Central memory CD8-positive, alpha-beta T cell (primary cell): ENCODE measurements at places on chromosomes 4 and X.

DNA sequence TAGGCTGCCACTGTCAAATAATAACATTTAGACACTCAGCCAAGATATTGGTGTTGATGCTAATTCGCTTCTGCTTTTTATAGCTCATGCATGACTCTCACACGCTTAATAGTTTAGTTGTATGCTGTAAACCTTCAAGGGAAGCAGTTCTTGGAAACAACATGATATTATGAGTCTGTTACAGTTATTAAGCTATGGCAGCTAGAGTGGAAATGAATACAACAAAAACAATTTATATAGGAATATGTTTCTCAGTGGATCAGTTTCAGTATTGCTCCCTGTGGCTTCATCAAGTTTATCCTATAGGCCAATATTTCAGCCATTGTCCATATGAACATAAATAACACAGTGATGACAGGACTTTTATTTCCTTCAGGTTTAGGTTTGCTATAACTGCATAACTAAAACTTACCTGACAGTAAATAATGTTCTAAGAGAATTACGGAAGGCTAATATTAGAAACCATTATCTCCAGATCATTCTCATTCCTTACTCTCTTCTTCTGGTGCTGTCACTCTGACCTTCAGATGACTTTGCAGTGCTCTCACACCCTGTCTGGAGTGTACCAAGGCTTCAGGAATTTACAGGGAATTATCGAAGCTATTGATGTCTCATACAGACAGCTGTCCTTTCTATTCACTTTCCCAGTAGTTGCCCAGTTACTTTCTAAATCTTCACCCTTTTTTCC lies 555.0 kb downstream of the ANKRD50 start:
- no peaks in the 10 kb centered on the region for H3K4me1 ChIP-seq
- H3K27me3 ChIP-seq, result no peaks in the 10 kb centered on the region
- peaks cover 3% of the 10 kb centered on the region for H3K36me3 ChIP-seq

GRCh38 chrX:153992180-153992579 lies 19.6 kb downstream of the TMEM187 start:
- no peaks in the 10 kb centered on the region for H3K36me3 ChIP-seq
- no peak overlapping the region for H3K4me3 ChIP-seq
- H3K27me3 ChIP-seq, result no peaks in the 10 kb centered on the region
- H3K27ac ChIP-seq, result no peak overlapping the region
- no peak for DNase-seq

GRCh38 chr4:159823743-159824142 lies 720.9 kb downstream of the RAPGEF2 start:
- no peaks in the 10 kb centered on the region for H3K27me3 ChIP-seq
- no peaks in the 10 kb centered on the region for H3K4me1 ChIP-seq
- H3K4me3 ChIP-seq, result no peak overlapping the region
- no peak overlapping the region for H3K27ac ChIP-seq
- H3K36me3 ChIP-seq, result peaks cover 2% of the 10 kb centered on the region

DNA sequence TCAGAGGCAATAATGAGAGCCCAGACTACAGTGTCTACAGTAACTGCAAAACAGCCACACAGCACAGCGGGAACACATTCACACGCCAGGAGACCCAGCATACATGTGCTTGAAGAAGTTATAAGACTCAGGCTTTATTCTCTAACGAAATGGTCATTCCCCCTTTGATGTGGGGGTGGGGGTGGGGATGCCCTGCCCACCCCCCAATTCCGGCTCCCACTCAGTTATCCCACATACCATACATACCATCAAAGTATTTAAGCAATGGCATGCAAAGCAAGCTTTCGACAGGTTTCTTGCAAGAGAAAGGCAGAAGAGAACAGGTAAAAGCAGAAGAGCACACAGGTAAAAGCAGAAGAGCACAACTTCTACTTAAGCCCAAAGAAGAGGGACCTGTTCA lies 3.6 kb downstream of the MECP2 start:
- H3K4me3 ChIP-seq, result peak overlapping the region; percentile 95
- peaks cover 29% of the 10 kb centered on the region for H3K36me3 ChIP-seq
- no peak for DNase-seq
- H3K27ac ChIP-seq, result peak overlapping the region; percentile 75

GRCh38 chr4:77001907-77002306 lies 52.4 kb downstream of the SEPTIN11 start:
- no peaks in the 10 kb centered on the region for H3K27me3 ChIP-seq
- H3K36me3 ChIP-seq, result peaks cover 16% of the 10 kb centered on the region
- H3K4me1 ChIP-seq, result peaks cover 3% of the 10 kb centered on the region
- H3K4me3 ChIP-seq, result no peak overlapping the region
- DNase-seq, result no peak

DNA sequence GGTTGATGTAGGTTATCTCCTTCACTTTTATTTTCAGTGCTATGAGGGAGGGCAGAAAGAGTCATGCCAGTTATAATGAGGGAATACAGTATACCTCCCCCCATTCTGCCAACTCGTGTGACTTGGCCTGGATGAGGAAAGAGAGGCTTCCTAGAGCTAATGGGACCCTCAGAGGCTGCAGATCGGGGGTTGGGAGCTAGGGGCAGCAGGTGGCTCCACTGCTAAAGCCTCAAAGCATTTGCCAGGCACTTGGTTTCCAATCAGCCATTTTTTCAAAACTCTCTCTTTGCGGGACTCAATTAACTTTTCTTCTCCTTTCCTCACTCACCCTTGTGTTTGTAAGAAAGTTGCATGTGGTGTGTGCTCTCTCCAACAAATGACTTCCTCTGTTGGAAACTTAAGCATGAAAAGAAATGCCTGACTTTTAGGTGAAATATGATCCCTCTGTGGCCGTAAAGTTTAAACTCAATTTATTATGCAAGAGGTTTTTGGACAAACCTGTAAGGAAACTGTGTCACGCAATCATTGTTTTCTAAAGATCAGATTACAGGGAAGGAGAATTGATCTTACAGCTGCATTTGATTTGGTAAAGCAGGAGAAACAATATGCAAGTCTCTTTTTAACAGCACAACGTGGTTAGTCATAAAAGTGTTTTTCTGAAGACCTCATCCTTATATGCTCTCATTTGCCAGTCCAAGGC lies 7.0 kb downstream of the SFRP2 start:
- peaks cover 93% of the 10 kb centered on the region for H3K27me3 ChIP-seq
- H3K27ac ChIP-seq, result no peak overlapping the region
- peaks cover 3% of the 10 kb centered on the region for H3K36me3 ChIP-seq
- H3K4me3 ChIP-seq, result no peak overlapping the region
- no peak for DNase-seq

DNA sequence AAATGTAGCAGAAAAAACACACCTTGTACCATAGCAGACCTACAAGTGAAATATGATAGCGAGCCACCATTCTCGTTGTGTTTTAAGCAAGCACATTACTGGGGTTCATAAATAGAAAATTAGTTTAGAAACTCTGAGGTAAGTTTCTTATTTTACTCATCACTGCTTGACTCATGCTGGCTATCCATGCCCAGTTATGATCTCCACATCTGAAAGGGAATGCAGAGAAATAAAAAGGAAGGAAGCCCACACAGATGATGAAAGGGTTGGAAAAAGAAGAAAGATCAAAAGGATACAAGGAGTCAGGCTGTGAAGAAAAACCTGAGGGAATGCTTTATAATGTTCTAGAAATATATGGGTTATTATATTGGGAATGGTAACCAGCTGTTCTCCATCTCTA lies 54.5 kb downstream of the CAMK2D start:
- no peaks in the 10 kb centered on the region for H3K27me3 ChIP-seq
- H3K4me3 ChIP-seq, result no peak overlapping the region
- peaks cover 3% of the 10 kb centered on the region for H3K36me3 ChIP-seq
- H3K4me1 ChIP-seq, result peaks cover 13% of the 10 kb centered on the region
- no peak overlapping the region for H3K27ac ChIP-seq

- peaks cover 19% of the 10 kb centered on the region for H3K4me1 ChIP-seq
- DNase-seq, result no peak
- H3K4me3 ChIP-seq, result peak overlapping the region; percentile 66
- no peak overlapping the region for H3K27ac ChIP-seq
Observed at GRCh38 chr4:152936446-152937335, 568 bp downstream of the FHDC1 start.

GRCh38 chr4:85913931-85914694 lies 439.2 kb downstream of the ARHGAP24 start:
- no peaks in the 10 kb centered on the region for H3K27me3 ChIP-seq
- no peak overlapping the region for H3K27ac ChIP-seq
- H3K36me3 ChIP-seq, result no peaks in the 10 kb centered on the region
- no peak for DNase-seq
- no peak overlapping the region for H3K4me3 ChIP-seq
- no peaks in the 10 kb centered on the region for H3K4me1 ChIP-seq

GRCh38 chrX:2694914-2695267 lies 3.8 kb downstream of the CD99 start:
- no peak for DNase-seq
- H3K36me3 ChIP-seq, result peaks cover 62% of the 10 kb centered on the region
- no peaks in the 10 kb centered on the region for H3K27me3 ChIP-seq
- H3K4me3 ChIP-seq, result peak overlapping the region; percentile 97

GRCh38 chr4:14749910-14750309 lies 252.4 kb upstream of the CPEB2 start:
- H3K4me1 ChIP-seq, result no peaks in the 10 kb centered on the region
- H3K36me3 ChIP-seq, result no peaks in the 10 kb centered on the region
- DNase-seq, result no peak
- H3K27me3 ChIP-seq, result peaks cover 12% of the 10 kb centered on the region
- no peak overlapping the region for H3K4me3 ChIP-seq

DNA sequence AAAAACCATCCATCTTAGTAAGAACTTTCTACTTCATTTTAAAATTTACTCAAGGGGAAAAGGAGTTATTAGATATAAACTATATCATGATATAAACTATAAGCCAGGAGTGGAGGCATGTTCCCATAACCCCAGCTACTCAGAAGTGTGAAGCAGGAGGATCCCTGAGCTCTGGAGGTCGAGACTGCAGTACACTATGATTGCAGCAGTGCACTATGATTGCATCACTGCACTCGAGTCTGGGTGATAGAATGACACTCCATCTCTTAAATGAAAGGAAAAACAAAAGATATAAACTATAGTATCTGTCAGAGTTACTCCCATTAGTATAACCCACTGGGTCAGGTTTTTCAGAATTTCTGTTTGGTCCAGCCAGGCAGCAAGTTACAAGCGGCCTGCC lies 47.6 kb downstream of the RPS3A start:
- H3K36me3 ChIP-seq, result no peaks in the 10 kb centered on the region
- peaks cover 7% of the 10 kb centered on the region for H3K27me3 ChIP-seq
- no peak overlapping the region for H3K4me3 ChIP-seq
- peaks cover 5% of the 10 kb centered on the region for H3K4me1 ChIP-seq
- no peak overlapping the region for H3K27ac ChIP-seq

DNA sequence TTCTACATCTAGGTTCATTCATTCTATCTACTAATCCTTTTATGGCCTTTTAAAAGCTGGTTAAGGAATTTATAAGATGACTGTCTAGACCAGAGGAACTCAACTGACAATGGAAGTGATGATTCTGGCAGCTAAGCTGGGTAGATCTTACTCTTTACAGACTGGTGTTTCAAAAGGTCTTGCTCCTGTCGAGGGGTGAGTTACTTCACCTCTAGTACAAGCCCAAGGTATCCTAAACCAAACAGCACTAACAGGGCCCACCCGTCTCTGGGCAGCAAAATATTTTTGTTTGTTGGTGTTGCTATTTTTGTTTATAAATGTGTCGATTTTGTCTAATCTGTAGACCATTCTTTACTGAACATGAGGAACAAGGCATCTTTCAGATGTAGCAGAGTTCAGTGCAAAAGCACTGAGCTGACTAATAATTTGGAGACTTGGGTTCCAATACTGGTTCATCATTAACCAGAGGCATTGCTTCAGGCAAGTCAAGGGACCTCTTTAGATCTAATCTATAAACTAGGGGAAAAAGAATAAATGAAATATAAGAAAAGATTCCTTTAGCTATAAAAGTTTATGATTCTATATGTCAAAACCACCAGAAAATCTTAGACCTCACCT lies 90.3 kb upstream of the FRG1 start:
- no peak overlapping the region for H3K27ac ChIP-seq
- no peaks in the 10 kb centered on the region for H3K27me3 ChIP-seq
- no peaks in the 10 kb centered on the region for H3K4me1 ChIP-seq
- no peaks in the 10 kb centered on the region for H3K36me3 ChIP-seq
- no peak overlapping the region for H3K4me3 ChIP-seq
- DNase-seq, result no peak

DNA sequence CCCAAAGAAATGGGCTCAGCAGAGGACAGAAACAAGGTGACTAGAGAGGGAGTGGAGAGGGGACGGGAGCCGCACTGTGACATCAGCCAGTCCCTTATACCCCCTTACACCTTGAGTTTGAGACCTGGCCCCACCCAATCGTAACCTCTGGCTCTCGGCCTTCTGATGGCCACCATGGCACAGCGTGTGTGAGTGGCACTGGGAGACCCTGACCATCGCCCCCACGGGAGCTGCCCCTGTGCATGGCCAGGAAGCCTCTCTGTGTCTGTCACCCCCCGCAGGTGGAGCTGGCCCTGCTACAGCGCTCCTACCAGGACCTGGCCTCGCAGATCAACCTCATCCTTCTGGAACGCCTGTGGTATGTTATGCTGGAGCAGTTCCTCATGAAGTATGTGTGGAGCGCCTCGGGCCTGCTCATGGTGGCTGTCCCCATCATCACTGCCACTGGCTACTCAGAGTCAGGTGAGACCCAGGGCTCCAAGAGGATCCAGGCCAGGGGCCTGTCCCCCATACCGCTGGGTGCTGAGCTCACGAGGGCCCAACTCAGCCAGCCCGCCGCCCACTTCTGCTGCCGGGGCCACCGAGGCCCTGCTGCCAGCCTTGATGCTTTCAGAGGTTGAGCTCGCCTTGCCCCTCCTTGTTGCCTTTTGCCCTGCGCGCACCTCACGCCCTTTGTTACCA lies 4.4 kb downstream of the ABCD1 start:
- DNase-seq, result no peak
- H3K27me3 ChIP-seq, result no peaks in the 10 kb centered on the region

GRCh38 chrX:153924149-153924861 lies 1.8 kb downstream of the ARHGAP4 start:
- no peak for DNase-seq
- peaks cover 51% of the 10 kb centered on the region for H3K4me1 ChIP-seq
- H3K27ac ChIP-seq, result peak overlapping the region; percentile 80

- peaks cover 69% of the 10 kb centered on the region for H3K27me3 ChIP-seq
- H3K36me3 ChIP-seq, result no peaks in the 10 kb centered on the region
- no peak overlapping the region for H3K27ac ChIP-seq
- no peaks in the 10 kb centered on the region for H3K4me1 ChIP-seq
Observed at GRCh38 chr4:83618991-83619645, 83.2 kb downstream of the GPAT3 start.

DNA sequence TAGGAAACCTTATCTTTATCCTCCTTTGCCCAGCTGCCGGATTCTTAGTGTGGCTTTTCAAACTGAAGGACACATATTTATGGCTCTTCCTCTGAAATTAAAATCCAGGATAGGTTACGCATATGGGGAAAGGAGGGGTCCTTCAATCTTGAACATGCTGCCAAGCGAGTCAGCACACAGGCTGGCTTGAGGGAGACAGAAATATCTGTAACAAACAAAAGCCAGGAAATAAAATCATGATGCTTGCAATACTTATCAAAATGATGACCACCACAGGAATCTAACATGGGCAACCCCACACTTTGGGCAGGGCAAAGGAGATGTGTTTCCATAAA lies 196.4 kb upstream of the LDB2 start:
- H3K27me3 ChIP-seq, result peaks cover 14% of the 10 kb centered on the region
- peaks cover under 1% of the 10 kb centered on the region for H3K36me3 ChIP-seq

DNA sequence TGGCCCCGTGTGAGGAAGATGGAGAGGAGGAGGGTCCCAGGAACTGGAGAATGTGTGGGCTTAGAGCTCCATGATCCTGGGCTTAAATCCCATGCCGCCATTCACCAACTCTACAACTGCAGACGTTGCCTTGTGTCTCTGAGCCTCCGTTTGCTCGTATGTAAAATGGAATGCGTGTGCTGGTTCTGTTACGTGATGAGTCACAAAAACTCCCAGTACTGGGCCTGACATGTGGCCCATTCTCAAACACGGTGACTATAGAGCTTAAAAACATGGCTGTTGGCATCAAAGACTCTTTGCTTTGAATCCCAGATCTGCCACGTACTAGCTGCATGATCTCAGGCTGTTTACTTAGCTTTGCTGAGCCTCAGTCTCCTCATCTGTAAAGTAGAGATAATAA lies 13.0 kb upstream of the AFAP1 start:
- peaks cover 3% of the 10 kb centered on the region for H3K36me3 ChIP-seq
- no peak for DNase-seq
- H3K4me3 ChIP-seq, result no peak overlapping the region
